Effector memory CD4-positive, alpha-beta T cell (primary cell): ENCODE measurements at places on chromosomes 3 and 15.

GRCh38 chr3:189324538-189325138 is 152.9 kb downstream of the TPRG1 start:
- peak; percentile 76 for DNase-seq

GRCh38 chr15:66698318-66698961 is 3.6 kb upstream of the SMAD6 start:
- DNase-seq, result no peak

DNA sequence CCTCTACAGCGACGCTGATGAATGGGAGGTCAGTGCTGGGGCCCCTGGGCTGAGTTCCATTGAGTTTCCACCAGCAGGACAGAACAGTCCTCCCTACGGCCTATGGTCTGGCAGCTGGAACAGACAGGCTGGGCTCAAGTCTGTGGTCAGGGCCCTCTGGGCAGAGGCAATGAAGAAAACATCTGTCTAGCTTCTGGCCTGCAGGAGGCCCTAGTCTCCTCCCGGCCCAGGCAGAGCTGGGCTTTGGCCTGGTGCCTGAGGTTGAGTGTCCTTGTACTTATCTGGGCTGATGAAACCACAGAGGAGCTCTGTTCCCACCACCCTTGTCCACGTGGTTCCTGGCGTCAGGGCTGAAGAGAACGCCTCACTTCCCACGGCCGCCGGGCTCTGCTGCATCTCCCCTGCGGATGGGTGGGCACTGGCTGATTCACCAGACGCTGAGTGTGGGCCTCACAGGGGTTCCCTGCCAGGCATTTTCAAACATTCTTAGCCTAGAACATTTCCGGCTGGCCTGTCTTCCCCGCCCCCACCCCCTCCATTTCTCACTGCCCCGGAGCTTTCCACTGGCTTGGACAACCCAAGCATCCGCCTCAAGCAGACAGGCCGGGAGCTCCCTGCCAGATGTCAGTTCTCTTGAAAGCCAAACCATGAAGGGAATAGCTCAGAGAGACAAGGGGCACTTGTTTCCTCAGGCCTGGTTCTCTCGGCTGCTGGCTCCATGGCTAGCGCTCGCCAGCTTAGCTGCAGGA is 20.3 kb downstream of the PPCDC start:
- no peak for DNase-seq

DNA sequence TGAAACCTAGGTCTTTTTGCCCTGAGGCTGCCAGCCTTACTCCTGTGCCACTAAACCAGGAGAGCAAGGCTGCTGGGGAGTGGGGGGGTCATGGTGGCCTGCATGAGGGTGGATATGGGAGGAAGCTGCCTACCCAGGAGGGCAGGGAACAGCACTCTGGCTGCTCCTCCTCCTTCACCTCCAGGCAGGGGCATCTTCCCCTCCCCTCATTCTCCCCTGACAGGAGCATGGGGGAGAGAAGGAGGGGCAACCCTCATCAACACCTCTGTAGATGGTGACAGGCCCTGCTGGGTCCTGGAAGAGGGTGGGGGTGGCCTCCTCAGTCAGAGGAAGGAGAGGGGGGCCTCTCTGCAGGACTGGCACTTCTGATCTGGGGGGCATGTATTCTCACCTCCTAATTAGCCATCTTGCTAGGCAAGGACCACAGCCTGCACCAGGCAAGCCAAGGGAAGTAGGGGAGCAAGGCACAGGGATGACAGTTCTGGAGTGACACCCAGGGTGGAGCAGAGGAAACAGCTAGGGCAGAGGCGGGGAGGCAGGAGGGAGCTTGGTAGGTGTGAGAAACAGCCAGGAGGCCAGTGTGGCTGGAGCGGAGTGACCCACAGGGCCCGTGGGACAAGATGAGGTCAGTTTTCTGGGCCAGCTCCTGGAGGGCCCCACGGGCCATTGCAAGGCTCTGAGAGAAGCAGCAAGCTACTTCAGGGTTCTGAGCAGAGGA is 4.9 kb downstream of the CCDC33 start:
- no peak for DNase-seq

DNA sequence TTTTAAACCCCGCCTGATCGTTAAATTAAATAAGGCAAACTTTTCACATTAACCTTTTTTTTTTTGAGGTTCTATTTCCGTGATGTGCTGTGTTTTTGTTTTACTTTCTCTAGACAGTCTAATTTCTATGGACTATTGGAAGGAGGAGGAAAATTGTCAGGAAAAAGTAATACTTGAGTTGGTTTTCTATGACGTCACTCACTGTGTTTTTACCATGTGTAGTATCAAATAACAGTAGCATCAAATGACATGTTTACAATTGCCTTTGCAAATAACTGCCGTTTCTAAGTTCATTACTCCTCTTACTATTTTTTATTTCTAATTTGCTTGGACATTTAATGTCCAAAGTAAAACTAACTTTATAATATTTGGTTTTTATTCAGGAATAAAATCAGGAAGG is 32.3 kb downstream of the MYO1E start:
- DNase-seq, result no peak

- no peak for DNase-seq
Observed at GRCh38 chr3:196513697-196514349, 1.3 kb downstream of the SMCO1 start.

DNA sequence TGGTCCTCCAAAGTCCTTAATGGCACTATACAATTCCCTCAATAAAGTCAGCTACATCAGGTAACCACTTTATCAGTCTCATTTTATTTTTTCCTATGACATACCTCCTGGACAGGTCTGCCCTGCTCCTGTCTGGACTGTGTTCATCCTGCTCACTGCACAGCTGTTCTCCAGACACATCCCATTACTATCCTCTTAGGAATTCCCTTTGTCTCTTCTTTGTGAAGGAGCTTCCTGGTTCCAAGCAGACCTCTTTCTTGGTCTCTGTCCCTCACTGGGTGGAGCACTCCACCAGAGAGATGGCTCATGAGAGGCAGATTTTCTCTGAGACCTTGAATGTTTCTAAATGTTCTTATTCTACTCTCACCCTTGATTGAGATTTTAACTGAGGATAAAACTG is 60.1 kb downstream of the KY start:
- DNase-seq, result no peak

DNA sequence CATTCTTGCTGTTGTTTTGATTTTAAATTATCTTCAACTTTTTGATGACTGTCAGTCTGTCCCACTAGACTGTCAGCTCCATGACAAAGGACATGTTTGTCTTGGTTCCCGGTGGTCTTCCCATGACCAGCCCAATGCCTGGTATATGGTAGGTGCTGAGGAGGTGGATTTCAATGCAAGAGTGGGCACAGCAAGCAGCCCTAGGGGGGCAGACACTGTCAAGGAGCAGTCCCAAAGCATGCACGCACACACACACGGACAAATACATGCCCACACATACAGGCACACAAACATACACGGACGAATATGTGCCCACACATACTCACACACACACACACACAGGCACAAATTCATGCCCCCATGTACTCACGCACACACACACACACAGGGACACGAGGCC is 12.0 kb downstream of the KLF15 start:
- no peak for DNase-seq

GRCh38 chr15:47266566-47266965 is 450.7 kb upstream of the SEMA6D start:
- no peak for DNase-seq

DNA sequence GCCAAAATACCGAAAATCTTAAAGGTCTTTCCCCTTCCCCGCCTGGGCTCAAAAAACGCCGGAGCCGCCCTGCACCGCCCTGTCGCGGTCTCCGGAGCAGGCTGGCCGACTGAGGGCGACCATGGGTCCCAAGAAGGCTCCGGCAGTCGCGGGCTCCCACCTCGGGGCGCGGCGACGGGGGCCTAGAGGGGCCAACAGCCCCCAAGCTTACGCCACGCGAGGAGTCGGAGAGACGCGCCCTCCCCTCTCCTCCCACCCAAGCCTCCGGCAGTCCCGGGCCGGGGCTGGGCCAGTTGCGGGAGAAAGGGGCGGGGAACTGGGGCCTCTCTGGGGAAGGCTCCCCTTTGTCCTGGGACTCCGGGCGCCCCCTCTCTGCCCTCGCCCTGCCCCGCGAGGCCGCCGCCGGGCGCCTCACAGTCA is 69.2 kb downstream of the GOLGA8B start:
- DNase-seq, result no peak

- no peak for DNase-seq
Observed at GRCh38 chr3:23219117-23219516, 16.0 kb downstream of the UBE2E2 start.

DNA sequence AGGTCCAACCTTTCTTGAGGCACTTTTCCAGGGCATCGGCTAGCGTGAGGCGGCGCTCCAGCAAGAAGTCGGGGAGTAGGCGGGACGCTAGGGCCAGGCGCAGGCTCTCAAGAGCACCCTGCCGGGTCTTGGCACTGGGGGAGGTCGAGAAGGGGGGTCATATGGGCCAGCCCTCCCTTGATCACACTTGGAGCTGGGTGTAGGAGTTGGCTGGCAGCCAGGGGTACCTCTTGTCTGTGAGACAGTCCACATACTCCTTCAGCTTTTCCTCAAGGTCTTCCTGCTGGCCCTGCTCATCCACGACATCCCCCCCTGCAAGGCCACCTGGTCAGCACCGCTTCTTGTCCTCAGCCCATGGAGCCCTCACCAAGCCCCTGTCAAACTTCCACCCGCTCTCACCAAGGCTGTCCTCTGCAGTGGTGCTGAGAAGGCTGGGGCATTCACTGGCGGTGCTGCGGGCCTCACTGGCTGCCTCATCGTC is 2.0 kb downstream of the IFRD2 start:
- no peak for DNase-seq

DNA sequence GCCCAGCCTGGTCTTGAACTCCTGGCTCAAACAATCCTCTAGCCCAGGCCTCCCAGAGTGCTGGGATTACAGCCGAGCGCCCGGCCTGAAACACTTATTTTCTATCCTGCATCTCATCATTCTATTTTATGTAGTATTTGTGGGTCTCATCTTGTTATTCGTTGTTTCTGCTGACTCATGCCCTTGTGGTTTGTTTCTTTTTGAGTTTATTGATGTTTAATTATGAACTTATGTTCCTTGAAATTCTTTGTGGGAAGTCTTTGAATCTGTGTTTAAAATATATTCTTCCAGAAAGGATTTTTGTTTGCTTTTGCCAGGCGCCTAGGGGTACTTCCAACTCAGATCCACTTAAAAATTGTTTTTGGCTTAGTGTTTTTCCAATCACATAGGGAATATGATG is 78.3 kb upstream of the C15orf39 start:
- DNase-seq, result no peak

DNA sequence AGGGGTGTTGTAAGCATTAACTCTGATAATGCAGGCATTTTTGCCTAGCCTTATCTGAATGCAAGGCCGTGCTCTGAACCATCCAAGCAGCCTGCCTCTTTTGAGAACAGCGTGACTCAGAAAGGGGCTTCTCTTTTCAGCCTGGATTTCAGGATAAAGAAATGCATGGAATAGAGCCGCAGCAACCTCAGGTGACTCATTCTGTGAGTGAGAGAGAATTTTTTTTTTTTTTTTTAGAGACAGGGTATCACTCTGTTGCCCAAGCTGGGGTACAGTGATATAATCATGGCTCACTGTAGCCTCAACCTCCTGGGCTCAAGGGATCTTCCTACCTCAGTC is 20.6 kb upstream of the PDE8A start:
- DNase-seq, result no peak

- no peak for DNase-seq
Observed at GRCh38 chr3:183517607-183518006, 37.9 kb downstream of the KLHL6 start.

GRCh38 chr3:73774645-73775044 is 149.9 kb upstream of the PDZRN3 start:
- DNase-seq, result no peak

- DNase-seq, result no peak
Observed at GRCh38 chr3:141972399-141972798, 96.0 kb downstream of the ATP1B3 start.

DNA sequence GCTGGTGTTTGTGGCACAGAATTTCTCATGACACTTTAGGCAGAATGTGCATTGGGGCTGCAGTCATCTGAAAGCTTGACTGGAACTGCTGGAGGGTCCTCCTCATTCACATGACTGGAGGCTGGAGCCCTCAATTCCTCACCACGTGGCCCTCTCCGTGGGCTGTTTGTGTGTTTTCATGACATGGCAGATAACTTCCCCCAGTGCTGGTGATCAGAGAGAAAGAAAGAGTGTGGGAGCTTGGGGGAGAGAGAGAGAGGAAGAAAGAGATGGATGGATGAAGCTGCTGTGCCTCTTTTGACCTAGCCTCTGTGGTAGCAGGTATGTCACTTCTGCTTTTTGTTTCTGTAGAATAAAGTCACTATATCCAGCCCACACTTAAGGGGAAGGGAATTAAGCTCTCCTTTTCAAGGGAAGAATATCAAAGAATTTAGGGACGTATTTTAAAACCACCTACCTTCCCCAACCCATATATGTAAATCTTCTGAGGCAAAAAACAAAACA is 169.6 kb upstream of the IL12A start:
- no peak for DNase-seq

- DNase-seq, result no peak
Observed at GRCh38 chr15:45635763-45636292, 999 bp downstream of the SQOR start.

GRCh38 chr15:62732078-62732477 is 310.5 kb upstream of the TPM1 start:
- no peak for DNase-seq

DNA sequence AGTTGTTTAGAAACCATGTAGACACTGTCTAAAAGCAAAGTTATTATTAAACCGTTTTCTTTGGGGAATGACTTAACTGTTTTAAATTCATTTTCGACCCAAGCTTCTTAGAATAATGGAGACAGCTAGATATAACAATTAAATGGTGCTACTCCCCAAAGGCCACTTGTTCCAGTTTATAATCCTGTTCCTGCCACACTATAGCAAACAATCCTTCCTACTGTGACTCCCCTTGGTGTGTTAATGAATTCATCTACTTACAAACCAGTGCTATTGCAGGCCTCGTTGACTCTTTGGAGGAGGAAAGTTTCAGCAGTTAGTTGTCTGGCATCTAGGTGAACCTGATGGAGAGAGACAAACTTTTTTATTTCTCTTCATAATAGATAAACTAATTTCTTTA is 25.2 kb upstream of the CLSTN2 start:
- no peak for DNase-seq
